ENCODE measurements at places on chromosomes 4 and X.

GRCh38 chr4:40299126-40299525, 36.0 kb upstream of the CHRNA9 start:
- DNase-seq = no peak

- DNase-seq = no peak
Measured at GRCh38 chrX:30580641-30581040, 3.1 kb upstream of the TASL start.

DNA sequence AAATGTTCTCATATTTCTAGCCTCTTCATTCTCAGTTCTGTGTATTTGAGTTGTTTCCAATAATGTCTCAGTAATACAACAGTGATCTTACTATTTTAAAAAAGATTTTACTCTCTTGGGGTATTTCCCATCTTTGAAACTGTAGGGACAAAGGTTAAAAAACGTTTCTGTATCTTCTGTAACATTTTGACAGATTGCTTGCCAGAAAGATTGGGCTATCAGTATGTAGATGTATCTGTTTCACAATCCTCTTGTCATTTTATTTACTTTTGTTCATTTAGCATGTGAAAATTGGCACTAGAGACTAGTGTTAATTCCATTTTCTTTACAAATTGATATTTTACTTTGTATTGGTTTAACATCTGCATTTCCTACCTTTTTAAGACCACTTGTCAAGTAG, 6.2 kb upstream of the CXCL9 start:
- DNase-seq = no peak

DNA sequence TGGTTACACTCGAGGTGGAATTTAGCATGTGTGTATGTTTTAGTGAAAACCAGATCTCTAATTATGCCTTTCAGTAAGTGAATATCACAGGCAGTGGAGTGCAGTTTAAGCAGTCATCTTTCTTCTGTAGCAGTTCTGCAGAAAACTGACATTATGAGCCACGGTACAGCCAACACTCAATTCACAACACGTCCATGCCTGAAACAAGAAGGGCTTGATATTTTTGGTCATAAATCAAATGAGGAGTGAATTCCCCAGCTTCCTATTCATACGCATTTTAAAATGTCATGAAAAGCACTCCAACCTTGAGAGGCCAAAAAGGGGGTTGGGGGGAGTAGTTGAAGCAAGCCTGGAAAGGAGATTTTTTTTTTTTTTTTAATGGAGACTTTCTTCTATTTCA, 316.7 kb downstream of the ARHGAP10 start:
- DNase-seq = no peak

GRCh38 chrX:22095286-22095685, 63.2 kb downstream of the PHEX start:
- peak; percentile 43 for DNase-seq

GRCh38 chr4:844752-845232, 18.9 kb upstream of the CPLX1 start:
- DNase-seq = no peak
